ENCODE measurements at places on chromosomes 4 and X. TPM values are rescaled to one million over a fixed set of nuclear protein-coding genes. Genes with fewer than 3 reads are reported as not detected.

- peak; percentile 54 for DNase-seq
Observed at GRCh38 chr4:53905941-53906377, 158.4 kb downstream of the CHIC2 start.

Gene XAGE2
- not detected for total RNA-seq

DNA sequence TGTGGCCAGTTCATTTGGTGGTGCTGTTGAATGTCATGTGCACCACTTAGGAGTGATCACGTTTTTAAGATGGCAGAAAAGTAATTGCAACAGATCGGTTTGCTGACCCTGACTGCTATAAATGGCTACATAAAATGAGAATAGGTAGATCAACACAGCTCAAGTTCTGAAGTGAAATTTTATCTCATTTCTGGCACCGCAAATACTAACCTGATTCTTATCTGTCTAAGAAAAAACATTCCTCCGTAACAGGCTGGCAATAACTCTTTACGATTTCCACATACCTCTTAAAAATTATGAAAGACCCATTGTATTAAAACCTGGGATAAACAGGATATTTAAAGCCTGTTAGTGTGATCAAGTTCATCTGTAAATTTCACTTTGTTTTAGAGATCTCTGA, 387.5 kb downstream of the PDGFC start:
- DNase-seq: no peak

- DNase-seq: no peak
Observed at GRCh38 chr4:8575457-8575856, 4.7 kb upstream of the GPR78 start.

DNA sequence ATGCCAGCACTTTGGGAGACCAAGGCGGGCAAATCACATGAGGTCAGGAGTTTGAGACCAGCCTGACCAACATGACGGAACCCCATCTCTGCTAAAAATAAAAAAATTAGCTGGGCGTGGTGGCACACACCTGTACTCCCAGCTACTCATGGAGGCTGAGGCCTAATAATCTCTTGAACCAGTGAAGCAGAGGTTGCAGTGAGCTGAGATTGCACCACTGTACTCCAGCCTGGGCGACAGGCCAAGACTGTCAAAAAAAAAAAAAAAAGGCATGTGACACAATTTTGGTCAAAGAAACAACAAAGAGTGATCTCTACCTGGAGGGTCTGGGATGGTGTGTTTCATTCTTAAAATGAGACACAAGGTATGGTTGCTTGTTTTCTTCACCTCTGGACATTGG, 188.2 kb upstream of the HS3ST1 start:
- DNase-seq: no peak

Gene LRCH2
- total RNA-seq: 8.0 TPM

DNA sequence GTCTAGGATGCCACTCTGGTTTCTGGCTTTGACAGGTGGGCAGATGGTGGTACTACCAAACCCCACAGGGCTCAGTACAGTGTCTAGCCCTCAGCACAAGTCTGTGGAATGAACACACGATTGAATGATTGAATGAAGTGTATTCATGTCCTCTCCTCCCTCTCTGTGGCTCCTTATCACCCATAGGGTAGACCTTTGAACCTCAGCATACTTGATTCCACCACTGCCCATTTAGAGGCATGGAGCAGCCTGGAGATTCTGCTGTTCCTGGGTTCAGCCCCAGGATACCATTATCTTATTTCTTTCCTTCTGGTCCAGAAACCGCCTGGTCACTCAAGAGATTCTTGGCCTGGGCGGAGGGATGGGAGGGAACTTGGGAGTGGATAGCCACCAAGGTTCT, 53.9 kb downstream of the PRPS1 start:
- DNase-seq: no peak

DNA sequence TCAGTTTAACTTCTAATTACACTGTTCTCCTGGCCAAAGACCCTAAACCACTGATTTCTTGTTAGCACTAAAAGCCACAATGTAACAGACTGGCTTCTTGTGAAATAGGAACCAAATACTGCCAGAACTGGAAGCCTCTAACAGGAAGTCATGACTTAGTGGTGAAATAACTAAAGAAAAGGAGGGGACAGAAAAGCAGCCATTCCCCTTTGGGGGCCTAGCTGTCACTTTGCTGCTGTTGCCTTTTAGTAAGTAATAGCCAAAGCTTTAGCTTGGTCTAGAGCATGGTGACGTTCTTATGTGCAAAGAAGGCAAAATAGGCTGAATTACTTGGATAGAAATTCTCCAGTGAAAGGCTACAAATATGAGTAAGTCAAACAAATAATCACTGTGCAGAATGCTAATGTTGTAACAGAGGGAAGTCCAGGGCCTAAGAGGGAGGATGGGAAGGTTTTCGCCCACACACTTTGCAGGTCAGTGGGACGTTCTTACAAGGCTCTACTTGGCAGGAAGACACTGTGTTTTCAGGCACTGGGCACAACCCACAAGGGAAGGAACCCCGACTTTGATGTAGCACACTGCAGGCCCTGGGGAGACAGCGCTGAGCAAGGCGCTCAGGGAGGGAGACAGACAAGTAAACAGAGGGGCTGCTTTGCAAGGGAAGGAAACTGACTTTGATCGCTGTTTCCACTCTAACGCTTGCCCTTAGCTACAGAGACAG, 16.7 kb downstream of the GAB3 start:
- DNase-seq: peak; percentile 58

Gene UGT2B11
- not detected for total RNA-seq

Gene TGIF2LX
- total RNA-seq: not detected

GRCh38 chr4:67713529-67714247, 12.7 kb upstream of the UBA6 start:
- DNase-seq: no peak

GRCh38 chr4:45663003-45663402, 460.9 kb downstream of the GABRG1 start:
- DNase-seq: peak; percentile 52

DNA sequence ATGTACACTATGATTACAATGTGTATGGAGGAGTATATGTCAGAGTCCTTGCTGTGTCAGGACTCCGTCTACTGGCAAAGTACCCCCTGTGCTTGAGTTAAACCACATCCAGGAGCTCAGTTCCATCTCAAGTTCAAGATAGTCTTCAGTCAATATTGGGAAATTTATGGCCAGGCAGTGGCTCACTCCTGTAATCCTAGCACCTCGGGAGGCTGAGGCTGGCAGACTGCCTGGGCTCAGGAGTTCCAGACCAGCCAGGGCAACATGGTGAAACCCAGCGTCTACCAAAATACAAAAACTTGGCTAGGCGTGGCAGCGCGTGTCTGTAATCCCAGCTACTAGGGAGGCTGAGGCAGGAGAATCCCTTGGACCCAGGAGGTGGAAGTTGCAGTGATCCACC, 5.8 kb downstream of the SLBP start:
- no peak for DNase-seq

DNA sequence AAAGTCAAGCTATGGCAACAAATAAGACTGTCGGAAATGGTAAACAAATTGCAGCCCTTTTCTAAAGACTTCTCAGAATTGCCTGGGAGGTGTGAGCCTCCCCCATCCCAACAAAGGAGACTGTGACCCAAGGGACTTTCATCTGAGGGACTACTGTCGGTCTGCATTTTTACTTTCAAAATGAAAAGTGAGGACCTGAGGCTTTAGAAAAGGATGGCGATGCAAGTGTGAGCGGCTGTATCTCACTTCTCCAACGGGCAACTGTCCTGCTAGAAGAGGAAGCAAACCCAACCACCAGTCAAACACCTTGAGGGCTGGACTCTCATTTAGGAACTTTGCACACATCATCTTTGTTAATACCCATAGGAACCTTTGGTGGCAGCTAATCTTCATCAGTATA, 62.6 kb upstream of the CLNK start:
- DNase-seq: no peak

Gene RIPPLY1
- not detected for total RNA-seq

DNA sequence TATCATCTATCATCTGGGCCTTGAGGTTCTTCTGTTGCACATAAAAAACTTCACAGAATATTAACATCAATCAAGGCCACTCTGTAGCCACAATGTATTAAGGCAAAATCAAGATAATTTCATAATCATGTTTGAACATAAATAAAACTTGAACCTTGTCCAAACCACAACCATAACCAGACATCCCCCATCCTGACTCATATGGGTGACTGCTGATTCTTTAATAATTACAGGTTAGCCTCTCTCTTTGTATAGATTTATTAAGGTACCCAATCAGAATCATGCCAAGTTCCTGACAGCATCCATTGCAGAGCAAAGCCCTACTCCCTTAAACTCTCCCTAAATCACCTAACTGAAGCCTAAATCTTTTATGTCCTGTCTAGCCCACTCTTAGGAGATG, 16.7 kb upstream of the AREG start:
- DNase-seq: no peak

DNA sequence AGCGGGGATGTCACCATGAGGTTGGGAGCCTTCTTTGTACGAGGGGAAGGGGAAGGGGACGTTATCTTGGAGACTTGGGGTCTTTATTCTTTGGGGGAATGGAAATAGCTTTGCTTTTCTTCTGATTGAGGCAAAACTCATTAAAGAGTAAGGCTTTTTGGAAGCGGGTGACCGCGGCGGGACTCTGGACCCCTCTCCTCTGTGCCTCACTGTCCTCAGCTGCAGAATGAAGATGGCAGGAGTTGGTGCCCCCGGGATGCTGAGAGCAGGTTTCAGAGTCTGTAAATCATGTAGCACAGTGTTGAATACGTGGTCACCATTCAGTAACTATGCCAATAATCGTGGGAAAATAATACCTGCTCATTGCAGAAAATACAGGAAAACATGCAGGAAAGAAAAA, 32.1 kb downstream of the HTT-AS start:
- DNase-seq: no peak

GRCh38 chrX:15356444-15356843, 21.1 kb upstream of the PIGA start:
- DNase-seq: no peak

Gene RIBC1
- 3.4 TPM for total RNA-seq
